Frontal cortex (tissue), 4 donors: ENCODE measurements at places on chromosomes 16 and 17.

- no peak for DNase-seq
Observed at GRCh38 chr17:51524524-51524923, 264.2 kb downstream of the UTP18 start.

- no peak for DNase-seq
Observed at GRCh38 chr17:33838281-33838680, 416.8 kb upstream of the CCL2 start.

- DNase-seq: no peak
Observed at GRCh38 chr17:28174352-28175046, 132.0 kb downstream of the NLK start.

DNA sequence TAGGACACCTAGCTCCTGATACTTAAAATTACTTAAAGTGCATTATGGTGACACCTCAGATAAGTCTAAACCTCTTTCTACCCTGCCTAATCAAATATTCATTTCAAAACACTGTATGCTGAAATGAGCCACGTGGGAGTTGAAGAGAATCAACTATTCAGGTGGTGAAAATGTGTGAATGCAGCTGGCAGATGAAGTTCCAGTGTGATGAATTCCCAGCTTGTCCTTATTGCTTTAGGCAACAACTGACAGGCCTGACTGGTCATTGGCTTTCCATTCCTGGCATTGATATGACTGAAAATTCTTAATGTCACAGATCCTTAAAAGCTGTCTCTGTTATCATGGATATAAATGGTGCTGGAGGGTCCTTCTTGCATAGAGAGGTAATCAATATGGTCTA, 301.9 kb upstream of the TBX2 start:
- no peak for DNase-seq

DNA sequence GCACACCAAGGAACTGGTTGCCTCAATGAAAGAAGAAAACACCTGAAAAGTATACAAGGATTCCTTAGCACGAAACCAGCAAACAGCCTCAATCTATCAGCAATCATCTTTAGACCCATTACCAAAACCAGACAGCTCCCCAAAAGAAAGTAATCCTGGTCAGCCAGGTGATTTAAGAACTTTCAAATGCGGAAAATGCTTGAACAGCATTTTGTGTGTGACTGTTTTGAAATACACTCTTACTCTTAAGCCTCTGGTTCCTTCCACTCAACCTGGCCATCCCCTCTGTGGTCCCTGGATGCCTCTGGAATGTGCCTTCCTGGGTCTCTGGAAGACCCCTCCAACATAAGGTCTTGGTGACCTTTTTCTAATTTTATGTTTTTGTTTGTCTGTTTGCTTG, 70.5 kb upstream of the NOG start:
- DNase-seq: no peak

GRCh38 chr16:49524947-49525315, 151.3 kb downstream of the C16orf78 start:
- no peak for DNase-seq

- no peak for DNase-seq
Observed at GRCh38 chr16:88499292-88499691, 46.2 kb downstream of the ZFPM1 start.

GRCh38 chr16:81600275-81600674, 155.7 kb downstream of the CMIP start:
- no peak for DNase-seq

- DNase-seq: no peak
Observed at GRCh38 chr17:80612997-80613731, 68.5 kb downstream of the RPTOR start.

- no peak for DNase-seq
Observed at GRCh38 chr17:60540460-60540859, 14.4 kb upstream of the APPBP2 start.

- DNase-seq: no peak
Observed at GRCh38 chr16:81831722-81832126, 52.6 kb downstream of the PLCG2 start.

- DNase-seq: no peak
Observed at GRCh38 chr17:82679586-82680465, 18.7 kb downstream of the RAB40B start.

- no peak for DNase-seq
Observed at GRCh38 chr17:14748036-14748710, 447.3 kb downstream of the HS3ST3B1 start.
